ENCODE measurements at places on chromosomes 11 and 22.

DNA sequence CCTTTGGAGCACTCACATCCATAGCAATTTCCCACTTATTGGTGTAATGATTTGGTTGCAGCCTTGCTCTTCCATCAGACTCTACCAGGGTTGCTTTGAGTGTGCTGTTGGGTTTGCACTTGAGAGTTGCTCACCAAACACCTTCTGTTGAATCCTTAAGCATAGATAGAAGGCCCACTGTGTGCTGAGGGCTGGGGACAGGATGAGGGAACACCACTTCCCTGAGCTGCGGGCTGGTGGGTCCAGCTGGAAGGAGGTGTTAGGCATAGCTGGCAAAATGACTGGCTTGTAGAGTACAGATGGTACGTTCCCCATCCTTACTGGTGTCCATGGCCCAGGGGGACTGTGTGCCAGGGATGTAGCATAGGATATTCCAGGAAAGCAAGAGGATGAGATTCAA is 3.9 kb downstream of the PRDM11 start:
- peak; percentile 49 for DNase-seq

GRCh38 chr11:88744140-88744539 is 321.6 kb downstream of the GRM5 start:
- DNase-seq, result no peak

DNA sequence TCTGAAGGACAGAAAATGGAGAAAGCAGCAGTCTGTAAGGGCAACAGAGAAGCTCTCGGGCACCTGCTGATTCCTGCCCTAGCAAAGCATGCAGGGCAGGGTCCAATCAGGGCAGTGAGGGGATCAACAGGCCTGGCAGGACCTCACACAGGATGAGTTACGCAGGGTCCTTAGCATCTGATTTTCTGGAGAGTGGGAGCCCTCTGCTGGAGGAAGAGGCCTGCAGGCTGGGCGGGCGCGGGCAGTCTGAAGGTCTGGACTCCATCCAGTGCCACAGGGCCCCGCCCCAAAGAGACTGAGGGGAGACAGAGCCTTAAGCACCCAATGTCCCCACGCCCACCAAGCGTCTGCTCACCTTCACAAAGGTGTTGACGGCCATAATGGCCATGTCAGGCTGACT is 28.9 kb downstream of the AP1B1 start:
- no peak for DNase-seq

GRCh38 chr11:35207471-35208403 is 68.8 kb downstream of the CD44 start:
- DNase-seq, result no peak

DNA sequence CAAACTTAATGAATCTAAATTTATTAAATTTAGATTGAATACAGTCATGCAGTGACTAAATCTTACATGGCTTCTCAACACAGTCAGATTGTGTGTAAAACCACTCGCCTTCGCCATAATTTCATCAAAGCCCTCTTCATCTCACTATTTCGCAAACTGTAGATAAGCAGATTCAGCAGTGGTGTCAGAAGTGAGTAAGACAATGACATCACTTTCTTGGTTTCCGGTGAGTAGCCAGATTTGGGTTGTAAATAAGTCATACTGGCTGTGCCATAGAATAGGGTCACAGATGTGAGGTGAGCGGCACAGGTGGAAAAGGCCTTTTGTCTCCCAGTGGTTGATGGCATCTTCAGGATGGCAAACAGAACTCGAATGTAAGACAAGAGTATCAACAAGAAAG is 3.4 kb downstream of the OR10A6 start:
- no peak for DNase-seq

DNA sequence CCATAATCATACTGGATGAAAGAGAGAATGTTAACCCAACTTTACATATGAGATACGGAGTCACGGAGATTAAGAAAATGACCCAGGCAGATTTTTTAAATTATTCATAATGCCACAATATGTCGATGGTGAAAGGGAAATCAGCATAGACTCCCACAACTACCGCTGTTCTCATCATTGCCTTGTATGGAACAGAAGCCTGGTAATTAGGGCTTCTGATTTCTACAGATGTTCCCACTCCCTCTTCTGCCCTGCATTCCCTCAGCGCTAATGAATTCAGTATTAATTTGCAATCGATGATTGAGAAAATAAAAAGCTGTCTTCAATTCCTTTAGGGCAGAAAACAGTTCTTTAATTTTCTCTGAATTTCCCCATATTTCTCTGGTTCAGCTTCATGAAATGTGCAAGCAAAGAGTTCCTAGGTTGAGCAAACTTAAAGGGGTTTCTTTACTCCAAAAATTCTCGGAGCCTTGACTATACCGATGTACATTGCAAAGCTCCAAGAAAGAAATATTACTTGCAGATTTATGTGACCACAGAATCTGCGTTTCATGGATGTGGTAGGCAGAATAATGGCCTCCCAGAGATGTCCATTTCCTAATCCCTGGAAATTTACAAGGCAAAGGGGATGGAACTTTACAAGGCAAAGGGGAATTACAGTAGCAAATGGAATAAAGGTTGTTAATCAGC is 134.9 kb upstream of the ZC3H12C start:
- DNase-seq, result no peak

DNA sequence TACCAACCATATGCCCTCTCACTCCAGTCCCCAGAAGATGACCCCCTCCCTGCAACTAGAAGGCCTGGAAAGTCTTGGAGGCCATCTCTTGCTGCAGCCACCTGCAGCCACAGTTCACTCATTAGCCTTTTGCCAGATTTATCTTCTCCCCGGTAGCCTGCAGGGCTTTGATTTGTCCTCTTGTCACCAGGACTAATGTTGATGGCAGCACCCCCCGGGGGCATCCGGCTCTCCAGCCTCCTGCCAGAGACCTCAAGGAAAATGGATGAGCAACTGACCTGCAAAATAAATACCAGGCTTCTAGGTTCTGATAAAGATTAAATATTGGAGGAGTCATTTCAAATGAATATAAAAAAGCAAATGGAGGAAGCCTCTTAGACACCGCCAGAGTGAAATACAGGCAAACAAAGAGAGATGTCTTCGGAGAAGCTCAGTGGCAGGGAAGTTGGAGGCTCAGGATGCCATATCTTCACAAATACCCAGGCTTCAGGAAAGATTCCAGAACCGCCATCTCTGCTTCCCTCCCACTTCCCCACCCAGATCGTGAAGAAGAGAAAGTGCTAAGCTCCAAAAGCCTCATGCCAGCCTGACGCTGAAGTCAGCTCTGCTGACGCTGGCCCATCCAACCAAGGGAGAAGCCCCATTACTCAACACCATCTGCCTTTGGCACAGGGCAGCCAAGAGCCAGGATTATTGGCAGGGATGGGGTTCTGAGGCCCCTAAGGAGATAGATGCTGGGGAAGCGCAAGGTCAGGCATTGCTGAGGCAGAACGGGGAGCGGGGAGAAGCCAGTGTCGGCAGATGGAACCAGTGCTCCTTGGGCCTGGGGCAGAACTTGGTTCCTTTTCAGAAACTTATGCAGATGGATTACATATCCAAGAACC is 362.7 kb downstream of the CADM1 start:
- no peak for DNase-seq

DNA sequence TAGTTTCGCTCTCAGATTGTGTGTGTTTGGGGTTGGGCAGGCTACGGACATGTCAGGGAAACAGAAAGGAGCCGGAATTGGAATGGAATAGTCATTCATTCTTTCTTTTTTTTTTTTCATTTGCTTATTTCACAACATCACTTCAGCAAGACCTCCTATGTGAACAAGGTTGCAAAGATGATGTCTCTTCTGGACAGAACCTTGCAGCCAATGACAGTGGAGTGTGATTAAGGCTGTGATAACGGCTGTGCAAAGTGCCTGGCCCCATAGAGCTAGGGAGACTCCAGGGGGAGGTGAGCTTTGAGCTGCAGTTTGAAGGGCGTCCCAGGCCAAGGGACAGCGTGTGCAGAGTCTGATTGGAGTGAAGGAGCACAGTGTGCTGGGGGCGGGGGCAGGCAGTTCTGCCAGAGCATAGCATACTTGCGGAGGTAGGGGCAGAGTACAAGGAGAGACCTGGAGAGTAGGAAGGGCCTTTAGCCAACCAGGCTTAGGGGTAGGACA is 3.4 kb downstream of the TIGD3 start:
- no peak for DNase-seq

GRCh38 chr22:20636075-20636812 is 128.8 kb downstream of the MED15 start:
- DNase-seq, result no peak

GRCh38 chr11:57210781-57211180 is 26.3 kb downstream of the APLNR start:
- DNase-seq, result no peak

DNA sequence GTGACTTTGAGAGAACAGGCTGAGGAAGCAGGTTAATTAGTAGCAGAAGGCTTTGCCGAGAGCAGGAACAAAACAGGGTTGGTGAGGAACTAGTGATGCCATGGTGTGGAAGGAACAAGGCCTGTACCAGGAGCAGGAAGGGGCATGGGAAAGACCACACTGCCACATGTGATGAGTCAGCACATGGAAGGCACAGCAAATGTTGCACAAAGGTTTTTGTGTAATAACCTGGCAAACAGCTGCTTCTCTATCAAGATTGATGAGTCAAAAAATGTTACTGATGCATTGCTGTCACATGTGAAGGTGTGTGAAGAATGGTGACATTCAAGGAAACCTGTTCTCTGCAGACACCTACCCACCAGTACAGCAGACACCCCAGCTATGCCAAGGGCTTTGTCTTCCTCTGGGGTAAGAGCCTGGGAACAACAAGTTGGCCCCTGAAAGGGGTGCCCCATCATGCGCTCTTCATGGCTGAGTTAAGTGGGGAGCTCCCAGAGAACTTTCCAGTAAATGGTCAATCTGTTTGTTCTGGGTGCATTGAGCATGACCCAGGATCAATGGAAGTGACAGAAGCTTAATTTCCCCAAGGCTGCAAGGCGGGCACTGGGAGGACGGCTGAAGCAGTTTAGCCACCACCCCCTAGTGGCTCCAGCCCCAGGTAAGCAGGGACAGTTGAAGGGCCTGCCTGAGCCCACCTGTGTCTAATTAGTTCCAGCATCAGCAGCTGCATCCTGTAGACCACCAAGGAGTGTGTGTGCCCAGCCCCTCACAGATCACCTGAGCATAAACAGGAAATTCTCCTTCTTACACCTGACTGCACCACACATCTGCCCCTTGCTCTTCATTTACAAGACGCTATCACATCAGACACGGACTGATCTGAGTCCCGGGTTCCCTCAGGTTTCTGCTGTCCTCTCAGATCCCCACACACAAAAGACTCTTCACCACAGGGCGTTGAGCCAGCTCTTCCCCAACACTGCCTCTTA is 47.6 kb downstream of the GGTLC2 start:
- no peak for DNase-seq

GRCh38 chr22:27111796-27112672 is 454.6 kb downstream of the MIAT start:
- no peak for DNase-seq

Measured in coronary artery (tissue), 2 donors.